ENCODE measurements at places on chromosomes 7 and 10. TPM values are rescaled to one million over a fixed set of nuclear protein-coding genes. Genes with fewer than 3 reads are reported as not detected.
A peak's percentile ranks its signal among the peaks of the same experiment; 100 is the strongest.

The C7orf57 gene
- polyA plus RNA-seq, result not detected

The ERVW-1 gene
- polyA plus RNA-seq, result not detected

DNA sequence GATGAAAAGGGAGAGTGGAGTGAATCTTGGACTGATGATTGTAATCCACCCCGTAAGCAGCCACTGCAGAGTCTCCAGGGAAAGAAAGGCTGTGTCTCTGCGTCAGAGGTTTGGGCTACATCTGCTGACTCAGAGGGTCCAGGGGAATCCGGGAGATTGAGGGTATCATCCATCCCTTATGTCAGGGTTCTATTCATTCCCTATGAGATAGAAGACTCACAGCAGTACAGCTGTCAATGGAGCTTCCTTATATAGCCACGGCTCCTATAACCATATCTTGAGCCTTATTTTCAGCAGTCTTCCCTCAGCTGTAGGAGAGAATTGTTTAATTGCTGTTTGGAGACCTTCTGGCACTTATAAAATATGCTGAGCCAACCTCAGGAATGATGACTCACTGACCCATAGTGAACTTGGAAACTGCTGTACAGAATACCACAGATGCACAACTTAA, 558.2 kb upstream of the PFKP start:
- H3K27me3 ChIP-seq, result no peaks in the 10 kb centered on the region
- H3K36me3 ChIP-seq, result no peaks in the 10 kb centered on the region
- no peak overlapping the region for H3K27ac ChIP-seq
- H3K4me3 ChIP-seq, result no peak overlapping the region

The PPRC1 gene
- 24.7 TPM for polyA plus RNA-seq

- H3K36me3 ChIP-seq, result no peaks in the 10 kb centered on the region
- H3K27ac ChIP-seq, result no peak overlapping the region
- H3K4me1 ChIP-seq, result peaks cover 12% of the 10 kb centered on the region
- H3K4me3 ChIP-seq, result no peak overlapping the region
Measured at GRCh38 chr10:43692051-43692825, 43.6 kb upstream of the ZNF32 start.

The COL28A1 gene
- 3.6 TPM for polyA plus RNA-seq

DNA sequence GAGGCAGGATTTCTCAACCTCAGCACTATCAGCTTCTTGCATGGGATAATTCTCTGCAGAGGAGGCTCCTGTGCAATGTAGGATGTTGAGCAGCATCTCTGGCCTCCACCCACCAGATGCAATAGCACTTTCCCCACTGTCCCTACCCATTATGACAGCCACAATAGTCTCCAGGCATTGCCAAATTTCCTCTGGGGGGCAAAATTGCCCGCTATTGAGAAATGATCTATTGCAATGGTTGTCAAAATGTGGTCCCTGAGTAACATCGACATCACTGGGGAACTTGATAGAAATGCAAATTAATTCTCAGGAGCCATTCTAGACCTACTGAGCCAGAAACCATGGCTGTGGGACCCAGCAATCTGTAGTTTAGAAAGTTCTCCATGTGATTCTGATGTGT, 7.0 kb downstream of the KCNK18 start:
- no peaks in the 10 kb centered on the region for H3K36me3 ChIP-seq
- DNase-seq, result no peak
- no peak overlapping the region for H3K4me3 ChIP-seq
- no peak overlapping the region for H3K27ac ChIP-seq
- H3K27me3 ChIP-seq, result peaks cover 9% of the 10 kb centered on the region

GRCh38 chr7:33040803-33041516, 21.6 kb downstream of the NT5C3A start:
- peaks cover 59% of the 10 kb centered on the region for H3K4me1 ChIP-seq
- H3K4me3 ChIP-seq, result peak overlapping the region; percentile 60
- peak overlapping the region; percentile 76 for H3K27ac ChIP-seq
- no peaks in the 10 kb centered on the region for H3K27me3 ChIP-seq
- H3K36me3 ChIP-seq, result no peaks in the 10 kb centered on the region
- DNase-seq, result peak; percentile 45

The CAMK2B gene
- polyA plus RNA-seq, result 8.1 TPM

GRCh38 chr10:7408291-7409044, 2.4 kb downstream of the SFMBT2 start:
- H3K36me3 ChIP-seq, result no peaks in the 10 kb centered on the region
- DNase-seq, result peak; percentile 71
- peak overlapping the region; percentile 57 for H3K4me3 ChIP-seq
- no peak overlapping the region for H3K27ac ChIP-seq
- H3K4me1 ChIP-seq, result peaks cover 30% of the 10 kb centered on the region
- peaks cover 8% of the 10 kb centered on the region for H3K27me3 ChIP-seq

DNA sequence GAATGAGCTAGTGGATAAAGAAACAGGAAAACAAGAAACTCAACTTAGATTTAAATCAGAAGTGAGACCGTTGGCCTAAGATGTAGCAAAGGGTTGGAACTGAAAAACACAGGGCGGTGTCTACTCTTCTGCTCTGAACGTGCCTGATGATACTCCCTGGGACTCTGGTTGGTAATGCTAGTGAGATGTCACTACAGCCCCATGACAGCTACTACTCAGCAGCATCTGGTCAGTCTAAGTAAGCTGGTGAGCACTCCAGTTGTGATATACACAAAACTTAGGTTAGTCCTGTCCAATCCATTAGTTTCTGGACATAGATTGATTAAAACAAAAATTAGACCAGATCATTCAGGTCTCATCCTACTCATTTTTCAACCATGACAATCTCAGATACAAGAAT, 15.4 kb downstream of the MYPN start:
- no peak overlapping the region for H3K27ac ChIP-seq
- no peak for DNase-seq
- no peak overlapping the region for H3K4me3 ChIP-seq
- H3K36me3 ChIP-seq, result no peaks in the 10 kb centered on the region
- no peaks in the 10 kb centered on the region for H3K27me3 ChIP-seq

DNA sequence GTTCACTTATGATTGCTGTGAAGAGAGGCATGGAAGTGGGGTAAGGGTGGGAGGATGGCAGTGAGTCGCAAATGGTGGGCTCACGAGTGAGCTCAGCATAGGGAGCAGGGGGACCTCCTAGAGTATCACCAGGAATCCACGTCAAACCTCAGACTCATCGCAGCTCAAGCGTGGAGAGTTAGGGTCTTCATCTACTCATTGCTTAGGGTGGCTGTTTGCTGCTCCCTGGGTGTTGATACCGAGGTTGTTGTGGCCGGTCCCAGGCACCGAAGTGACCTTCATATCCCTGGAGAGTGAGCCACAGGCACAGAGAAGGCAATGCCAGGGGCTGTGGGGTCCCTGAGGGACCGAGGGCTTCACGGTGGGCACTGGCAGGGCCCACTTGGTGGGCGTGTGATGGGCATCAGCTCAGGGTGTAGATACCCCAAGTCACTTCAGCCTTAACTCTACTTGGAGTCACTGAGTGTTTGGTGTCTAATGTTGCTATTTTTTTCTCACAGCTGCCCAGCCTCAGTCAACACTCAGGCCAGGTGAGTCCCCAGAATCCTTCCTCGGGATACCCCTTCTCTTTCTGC, 16.8 kb downstream of the DMBT1 start:
- H3K36me3 ChIP-seq, result no peaks in the 10 kb centered on the region
- DNase-seq, result no peak
- H3K27ac ChIP-seq, result no peak overlapping the region
- H3K4me3 ChIP-seq, result no peak overlapping the region

The FBXL13 gene
- polyA plus RNA-seq, result 5.7 TPM

GRCh38 chr10:131165092-131165491, 146.4 kb downstream of the TCERG1L start:
- H3K36me3 ChIP-seq, result no peaks in the 10 kb centered on the region
- no peak overlapping the region for H3K27ac ChIP-seq
- no peaks in the 10 kb centered on the region for H3K4me1 ChIP-seq
- no peaks in the 10 kb centered on the region for H3K27me3 ChIP-seq
- no peak overlapping the region for H3K4me3 ChIP-seq
- DNase-seq, result no peak

DNA sequence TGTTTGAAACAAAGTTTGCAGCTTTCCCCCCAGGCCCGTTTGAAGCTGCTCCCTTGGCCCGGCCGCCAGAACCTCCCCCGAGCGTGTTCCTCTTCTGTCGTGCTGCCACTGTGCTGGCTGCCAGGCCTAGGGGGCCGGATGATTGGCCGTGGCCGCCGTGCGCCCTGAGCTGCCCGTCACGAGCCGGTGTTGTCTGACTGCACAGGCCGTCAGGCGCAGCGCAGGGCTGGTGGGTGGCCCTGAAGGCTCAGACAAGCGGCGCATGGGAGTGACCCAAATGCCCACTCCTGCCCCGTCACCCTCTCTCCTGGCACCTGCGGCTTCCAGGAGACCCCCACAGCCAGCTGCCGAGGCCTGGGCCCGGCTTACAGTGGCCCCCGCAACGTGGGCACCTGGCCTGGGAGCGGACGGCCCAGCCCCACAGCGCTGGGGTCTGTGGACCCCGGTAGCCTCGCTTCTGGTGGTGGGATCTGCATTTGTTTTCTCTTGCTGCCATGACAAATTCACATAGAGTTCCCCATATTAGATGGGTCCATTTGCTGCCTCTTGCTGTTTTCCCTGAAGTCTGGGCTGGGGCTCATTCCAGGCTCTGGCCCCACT, 13.1 kb downstream of the JAKMIP3 start:
- no peaks in the 10 kb centered on the region for H3K36me3 ChIP-seq
- no peak for DNase-seq
- H3K27me3 ChIP-seq, result no peaks in the 10 kb centered on the region
- H3K4me3 ChIP-seq, result no peak overlapping the region
- H3K27ac ChIP-seq, result no peak overlapping the region

- H3K4me3 ChIP-seq, result no peak overlapping the region
- no peaks in the 10 kb centered on the region for H3K36me3 ChIP-seq
- no peak overlapping the region for H3K27ac ChIP-seq
- peaks cover 13% of the 10 kb centered on the region for H3K4me1 ChIP-seq
- H3K27me3 ChIP-seq, result no peaks in the 10 kb centered on the region
Measured at GRCh38 chr7:44307905-44308595, 17.3 kb downstream of the CAMK2B start.

The VSIR gene
- 15.3 TPM for polyA plus RNA-seq

- H3K27me3 ChIP-seq, result no peaks in the 10 kb centered on the region
- no peak overlapping the region for H3K27ac ChIP-seq
- H3K4me3 ChIP-seq, result no peak overlapping the region
- no peaks in the 10 kb centered on the region for H3K4me1 ChIP-seq
Measured at GRCh38 chr10:64116707-64117106, 595.5 kb downstream of the REEP3 start.

- no peak overlapping the region for H3K27ac ChIP-seq
- no peak for DNase-seq
- H3K36me3 ChIP-seq, result no peaks in the 10 kb centered on the region
Measured at GRCh38 chr10:76357726-76358415, 926.4 kb downstream of the LRMDA start.

The SPDYE16 gene
- polyA plus RNA-seq, result 0.22 TPM

DNA sequence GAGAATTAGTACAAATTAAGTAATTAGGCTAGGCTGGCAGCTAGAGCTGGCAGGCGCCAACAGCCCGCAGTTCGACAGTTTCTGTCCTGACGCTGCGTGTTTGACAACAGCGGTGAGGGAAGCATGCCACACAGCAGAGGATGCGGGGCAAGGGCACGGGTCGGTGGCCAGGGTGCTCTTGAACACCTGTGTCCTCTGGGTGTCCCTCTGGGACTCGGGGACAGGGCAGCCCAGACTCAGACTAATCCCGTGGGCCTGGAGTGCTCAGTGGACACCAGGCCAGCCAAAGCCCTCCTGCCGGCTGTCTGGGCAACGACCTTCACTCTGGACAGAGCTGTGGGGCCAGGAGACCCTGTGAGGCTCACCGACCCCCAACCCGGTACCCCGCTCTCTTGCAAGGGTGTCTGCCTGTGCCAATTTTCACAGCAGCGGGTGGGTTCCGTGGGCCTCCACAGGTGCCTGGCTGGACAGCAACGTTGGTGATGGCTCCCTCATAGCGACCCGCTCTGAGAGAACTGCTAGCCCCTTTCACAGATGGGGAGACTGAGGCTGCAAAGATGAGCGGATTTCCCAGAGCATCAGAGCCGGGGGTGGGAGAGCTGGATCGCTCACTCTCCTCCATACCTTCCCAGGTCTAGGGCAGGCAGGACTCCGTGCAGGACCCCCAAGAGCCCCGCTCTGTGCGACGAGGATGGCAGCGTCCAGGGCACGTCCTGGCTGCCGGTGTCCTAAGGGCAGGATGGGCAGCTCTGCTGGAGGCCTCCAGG, 48.5 kb downstream of the FOXL3 start:
- H3K27ac ChIP-seq, result no peak overlapping the region
- DNase-seq, result no peak
- peaks cover 4% of the 10 kb centered on the region for H3K27me3 ChIP-seq
- H3K4me3 ChIP-seq, result no peak overlapping the region

DNA sequence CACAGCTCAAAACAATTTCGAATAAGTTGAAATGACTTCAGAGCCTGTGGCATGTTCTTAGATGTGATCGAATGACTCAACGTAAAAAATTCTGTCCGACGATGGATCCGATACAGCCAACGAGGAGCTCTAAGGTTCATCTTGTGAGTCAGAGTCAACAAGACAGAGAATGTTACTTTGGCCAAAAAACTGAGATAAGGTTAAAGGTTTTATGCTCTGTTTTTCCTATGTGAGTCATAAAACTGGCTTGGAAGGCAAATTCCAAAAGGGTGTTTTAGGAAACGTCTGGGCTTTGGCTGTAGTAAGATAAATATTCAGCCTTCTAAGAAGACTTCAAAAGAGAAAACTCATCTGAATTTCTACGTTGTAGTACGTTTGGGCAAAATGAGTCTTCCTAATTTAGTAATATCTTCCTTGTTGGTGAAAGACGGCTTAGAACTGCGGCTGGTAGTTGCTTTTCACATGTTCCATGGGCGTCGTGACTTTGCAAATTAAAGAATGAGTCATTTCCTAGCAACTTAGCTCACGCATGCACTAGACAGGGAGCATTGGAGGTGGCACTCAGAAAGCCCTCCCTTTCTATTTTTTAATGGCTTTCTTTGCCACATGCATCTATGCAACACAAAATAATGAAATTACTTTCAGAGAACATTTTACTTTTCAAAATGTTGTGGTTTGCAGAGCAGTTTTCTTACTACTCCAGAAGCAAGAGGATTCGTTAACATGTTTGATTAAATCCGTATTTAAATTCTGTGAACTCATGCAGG, 28.2 kb downstream of the PFKP start:
- peak; percentile 84 for DNase-seq
- peak overlapping the region; percentile 93 for H3K27ac ChIP-seq
- H3K36me3 ChIP-seq, result no peaks in the 10 kb centered on the region

The C10orf67 gene
- polyA plus RNA-seq, result 0.08 TPM

- no peaks in the 10 kb centered on the region for H3K27me3 ChIP-seq
- no peak overlapping the region for H3K27ac ChIP-seq
Measured at GRCh38 chr10:10626734-10627133, 390.9 kb upstream of the CELF2 start.

The HYAL4 gene
- polyA plus RNA-seq, result not detected

The EBF3 gene
- polyA plus RNA-seq, result 0.72 TPM

GRCh38 chr7:141679014-141679413, 23.0 kb downstream of the DENND11 start:
- H3K36me3 ChIP-seq, result no peaks in the 10 kb centered on the region
- no peak for DNase-seq
- no peak overlapping the region for H3K27ac ChIP-seq
- H3K27me3 ChIP-seq, result no peaks in the 10 kb centered on the region

Data from adrenal gland (tissue), 19 donors.